Activated CD4-positive, alpha-beta T cell treated with anti-CD3 and anti-CD28 coated beads, Interleukin-2, amount 10 ng/mL, durations not matched to agents 7 days and 5 days (primary cell): ENCODE measurements at places on chromosomes 13 and 19. TPM values are rescaled to one million over a fixed set of nuclear protein-coding genes. Genes with fewer than 3 reads are reported as not detected.

DNA sequence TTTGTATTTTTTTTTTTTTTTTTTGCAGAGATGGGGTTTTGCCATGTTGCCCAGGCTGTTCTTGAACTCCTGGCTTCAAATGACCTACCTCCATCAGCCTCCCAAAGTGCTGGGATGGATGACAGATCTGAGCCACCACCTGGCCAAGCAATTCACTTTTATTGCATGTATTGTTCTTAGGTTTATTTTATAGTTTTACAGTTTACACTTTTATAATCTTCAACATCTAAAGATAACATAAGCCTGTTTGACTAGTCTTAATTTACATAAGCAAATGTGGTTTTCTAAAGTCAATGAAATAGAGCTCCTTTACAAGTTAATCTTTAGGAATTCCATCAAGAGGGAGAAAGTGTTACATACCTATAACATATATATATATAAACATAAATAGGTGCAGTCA is 9.5 kb upstream of the MPV17L2 start:
- DNase-seq: no peak

The MATK gene
- total RNA-seq: 18.3 TPM

The DNASE2 gene
- total RNA-seq: 30.0 TPM

GRCh38 chr13:75195495-75196146 is 286.3 kb downstream of the TBC1D4 start:
- DNase-seq: no peak

The ZNF175 gene
- 7.3 TPM for total RNA-seq

The MRPL4 gene
- total RNA-seq: 58.7 TPM

DNA sequence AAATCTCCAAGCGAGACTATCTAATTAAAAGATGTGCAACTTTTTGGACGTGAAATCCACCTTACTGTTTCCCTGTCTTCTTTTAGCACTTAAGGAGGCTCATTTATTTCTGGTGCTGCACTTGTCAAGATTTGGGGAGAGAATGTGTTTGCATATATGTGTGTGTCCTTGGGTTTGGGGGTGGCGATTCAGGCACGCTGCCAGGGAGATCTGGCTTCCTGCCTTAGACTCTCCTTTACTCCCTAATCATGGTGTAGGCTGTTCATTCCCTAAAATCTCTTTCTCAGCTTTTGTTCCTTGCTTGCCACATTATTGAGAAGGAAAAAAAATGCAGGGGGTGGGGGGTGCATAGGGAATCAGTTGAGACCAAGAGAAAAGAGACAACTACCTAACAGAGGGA is 271.2 kb downstream of the DCLK1 start:
- DNase-seq: no peak

GRCh38 chr13:46097015-46097414 is 7.8 kb downstream of the CPB2 start:
- no peak for DNase-seq

DNA sequence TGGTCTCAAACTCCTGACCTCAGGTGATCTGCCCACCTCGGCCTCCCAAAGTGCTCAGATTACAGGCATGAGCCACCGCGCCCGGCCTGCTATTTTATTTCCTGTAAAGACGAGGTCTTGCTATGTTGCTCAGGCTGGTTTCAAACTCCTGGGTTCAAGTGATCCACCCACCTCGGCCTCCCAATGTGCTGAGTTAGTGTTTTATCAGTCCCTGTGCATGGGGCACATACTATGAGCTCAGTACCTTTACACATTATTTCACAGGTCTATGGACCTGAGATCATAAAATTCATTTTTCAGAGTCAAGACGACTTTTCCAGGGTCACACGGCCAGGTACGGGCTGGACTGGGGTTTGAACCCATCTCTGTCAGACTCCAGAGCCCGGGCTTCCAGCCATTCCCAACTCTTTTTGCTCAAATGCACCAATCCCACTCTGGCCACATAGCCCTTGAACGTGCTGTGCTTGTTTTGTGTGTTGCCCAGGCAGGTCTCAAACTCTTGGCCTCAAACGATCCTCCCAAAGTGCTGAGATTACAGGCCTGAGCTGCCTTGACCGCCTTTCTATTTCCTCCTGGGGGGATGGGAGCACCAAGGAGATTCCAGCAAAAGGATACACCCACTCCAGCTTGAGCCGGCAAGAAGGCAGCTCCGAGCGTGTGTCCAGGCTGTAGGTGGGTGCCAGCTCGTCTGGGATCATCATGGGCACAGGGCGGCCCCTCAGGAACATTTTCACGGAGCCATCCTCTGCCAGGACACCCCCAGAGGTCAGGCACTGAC is 1.1 kb downstream of the EML2 start:
- DNase-seq: no peak

DNA sequence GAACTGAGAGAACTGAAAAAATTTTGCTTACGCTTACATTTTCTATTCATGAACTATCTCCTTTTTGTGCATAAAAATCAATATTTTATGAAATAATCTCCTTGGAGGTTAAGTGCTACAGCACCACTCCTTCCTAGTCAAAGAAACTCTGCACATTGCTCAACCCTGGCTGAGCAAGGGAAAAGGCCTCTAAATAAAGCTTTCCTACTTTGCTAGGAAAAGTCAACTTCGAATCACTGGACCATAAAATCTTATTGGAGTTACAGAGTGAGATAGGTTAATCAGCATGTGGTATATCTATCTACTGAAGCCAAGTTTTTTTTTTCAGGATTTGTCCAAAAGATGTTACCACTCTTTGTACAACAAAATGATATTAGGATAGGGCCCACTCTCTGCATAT is 57.5 kb upstream of the HMGB1 start:
- DNase-seq: no peak

DNA sequence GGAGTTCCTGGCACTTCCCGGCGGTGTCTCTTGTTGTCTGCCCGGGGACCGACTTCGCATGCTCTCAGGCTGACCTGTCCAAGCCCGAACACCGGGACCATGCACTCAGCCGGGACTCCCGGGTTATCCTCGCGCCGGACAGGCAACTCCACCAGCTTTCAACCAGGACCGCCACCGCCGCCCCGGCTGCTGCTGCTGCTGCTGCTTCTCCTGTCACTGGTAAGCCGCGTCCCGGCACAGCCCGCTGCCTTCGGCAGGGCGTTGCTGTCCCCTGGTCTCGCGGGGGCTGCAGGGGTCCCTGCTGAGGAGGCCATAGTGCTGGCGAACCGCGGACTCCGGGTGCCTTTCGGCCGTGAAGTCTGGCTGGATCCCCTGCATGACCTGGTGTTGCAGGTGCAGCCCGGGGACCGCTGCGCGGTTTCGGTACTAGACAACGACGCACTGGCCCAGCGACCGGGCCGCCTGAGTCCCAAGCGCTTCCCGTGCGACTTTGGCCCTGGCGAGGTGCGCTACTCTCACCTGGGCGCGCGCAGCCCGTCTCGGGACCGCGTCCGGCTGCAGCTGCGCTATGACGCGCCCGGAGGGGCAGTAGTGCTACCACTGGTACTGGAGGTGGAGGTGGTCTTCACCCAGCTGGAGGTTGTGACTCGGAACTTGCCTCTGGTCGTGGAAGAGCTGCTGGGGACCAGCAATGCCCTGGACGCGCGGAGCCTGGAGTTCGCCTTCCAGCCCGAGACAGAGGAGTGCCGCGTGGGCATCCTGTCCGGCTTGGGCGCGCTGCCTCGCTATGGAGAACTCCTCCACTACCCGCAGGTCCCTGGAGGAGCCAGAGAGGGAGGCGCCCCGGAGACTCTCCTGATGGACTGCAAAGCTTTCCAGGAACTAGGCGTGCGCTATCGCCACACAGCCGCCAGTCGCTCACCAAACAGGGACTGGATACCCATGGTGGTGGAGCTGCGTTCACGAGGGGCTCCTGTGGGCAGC is 661 bp downstream of the FREM2 start:
- no peak for DNase-seq

- no peak for DNase-seq
These were observed 15.0 kb downstream of the PLIN4 start for GRCh38 chr19:4503132-4503824.

The SIGLEC5 gene
- not detected for total RNA-seq

GRCh38 chr13:47726394-47726793 is 274.7 kb downstream of the SUCLA2 start:
- no peak for DNase-seq
